ENCODE measurements at places on chromosomes 3 and 15. TPM values are rescaled to one million over a fixed set of nuclear protein-coding genes. Genes with fewer than 3 reads are reported as not detected.

- DNase-seq = no peak
Measured at GRCh38 chr15:74327756-74328155, 39.7 kb downstream of the CYP11A1 start.

DNA sequence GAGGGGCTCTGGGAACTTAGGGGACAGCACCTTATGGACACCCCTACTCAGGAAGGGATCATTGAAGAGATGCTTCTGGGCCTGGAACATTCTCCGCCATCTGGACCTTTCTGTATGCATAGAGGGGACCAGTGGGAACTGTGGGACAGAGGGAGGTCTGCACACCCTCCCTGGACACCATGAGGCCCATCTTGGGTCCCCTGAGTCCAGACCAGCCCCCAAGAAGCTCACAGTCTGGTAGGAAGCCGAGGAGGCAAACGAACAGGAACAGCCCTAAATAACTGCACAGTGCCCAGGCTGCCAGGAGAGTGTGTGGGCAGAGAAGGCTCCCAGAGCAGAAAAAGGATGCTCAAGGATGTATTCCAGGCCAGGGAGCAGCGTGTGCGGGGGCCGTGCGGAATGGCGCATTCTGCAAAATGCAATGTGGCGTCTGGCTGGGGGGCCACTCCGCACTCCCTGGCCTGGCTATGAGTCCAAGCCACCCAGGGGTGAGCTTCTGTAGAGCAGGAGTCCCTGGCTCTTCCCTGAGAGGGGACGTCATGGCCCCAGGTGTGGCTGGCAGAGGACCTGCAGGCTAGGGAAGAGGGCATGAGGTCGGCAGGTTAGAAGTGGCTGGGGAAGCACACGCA, 24.5 kb upstream of the KLF13 start:
- DNase-seq = no peak

GRCh38 chr15:66356077-66356358, 467 bp downstream of the TIPIN start:
- DNase-seq = no peak

Gene ANKUB1
- total RNA-seq = not detected

Gene ZNF197
- 20.0 TPM for total RNA-seq

Data from thoracic aorta (tissue), 2 donors.